Activated T-helper 17 cell treated with anti-CD3 and anti-CD28 coated beads, Interleukin-2, amount 50 U/mL, for 72 hours (primary cell): ENCODE measurements at places on chromosomes 5 and 9. TPM values are rescaled to one million over a fixed set of nuclear protein-coding genes. Genes with fewer than 3 reads are reported as not detected.

GRCh38 chr5:27252911-27253310 is 214.5 kb upstream of the CDH9 start:
- no peak for ATAC-seq

GRCh38 chr9:91053824-91054223 is 252.2 kb downstream of the SYK start:
- peak; percentile 88 for ATAC-seq

DNA sequence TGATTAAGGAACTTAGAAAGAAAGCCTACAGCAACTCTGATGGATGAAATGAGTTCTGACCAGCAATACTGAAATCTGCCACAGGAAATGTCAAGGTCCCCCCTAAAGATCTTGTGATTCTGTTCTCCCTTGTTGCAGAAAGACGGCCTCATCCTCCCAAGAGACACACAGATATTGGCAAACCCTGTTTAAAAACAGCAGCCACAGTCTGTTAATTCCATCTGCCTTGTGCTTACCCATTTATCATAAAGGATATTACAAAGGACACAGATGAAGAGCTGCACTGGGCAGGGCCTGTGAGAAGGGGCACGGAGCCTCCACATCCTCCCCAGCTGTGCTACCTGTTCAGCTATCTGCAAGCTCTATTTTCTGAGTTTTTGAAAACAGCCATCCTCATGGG is 15.2 kb downstream of the RAPGEF1 start:
- ATAC-seq: no peak

- ATAC-seq: no peak
Observed at GRCh38 chr5:420632-421286, 22.2 kb upstream of the EXOC3 start.

Gene CCL19
- not detected for total RNA-seq
